ENCODE measurements at places on chromosomes 13 and 19. TPM values are rescaled to one million over a fixed set of nuclear protein-coding genes. Genes with fewer than 3 reads are reported as not detected.

The NLRP4 gene
- 0.19 TPM for total RNA-seq

The CALR3 gene
- not detected for total RNA-seq

DNA sequence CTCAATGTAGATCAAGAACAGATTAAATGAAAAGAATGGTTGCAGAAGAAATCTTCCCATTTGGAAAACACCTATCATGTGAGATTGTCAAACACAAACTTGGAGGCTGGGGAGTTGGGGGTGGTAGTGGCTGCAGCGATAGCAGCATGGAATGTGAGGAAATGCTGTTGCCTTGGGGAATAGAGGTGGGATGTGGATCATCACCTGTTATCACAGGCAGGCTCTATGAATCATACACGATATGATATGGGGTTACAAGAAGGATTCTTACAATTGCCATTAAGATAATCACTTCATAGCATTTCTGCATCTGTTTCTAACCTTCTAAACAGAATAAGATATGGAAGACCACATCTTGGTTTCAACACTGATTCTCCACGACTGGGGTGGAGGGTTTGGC is 88.7 kb downstream of the RNASEH2B start:
- no peak for DNase-seq
- no peak overlapping the region for H3K27ac ChIP-seq
- no peaks in the 10 kb centered on the region for H3K4me1 ChIP-seq
- H3K4me3 ChIP-seq, result no peak overlapping the region
- H3K36me3 ChIP-seq, result no peaks in the 10 kb centered on the region

DNA sequence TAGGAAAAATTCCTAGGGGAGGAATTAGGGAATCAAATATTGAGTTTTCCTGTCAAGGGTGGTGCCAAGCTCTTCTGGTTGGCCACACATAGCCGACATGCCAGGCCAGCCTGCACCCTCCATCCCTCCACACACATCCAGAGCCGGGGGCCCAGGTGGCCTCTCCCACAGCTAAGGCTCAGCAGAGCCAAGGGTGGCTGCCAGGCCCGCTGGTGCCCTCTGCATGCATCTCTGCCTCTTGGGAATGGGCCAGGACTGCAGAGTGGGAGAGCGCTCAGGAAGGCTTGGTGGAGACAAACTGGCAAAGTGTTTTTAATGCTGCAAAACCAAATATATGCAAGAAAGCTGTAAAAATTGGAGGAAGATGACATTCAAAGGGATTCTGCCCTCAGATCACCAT is 42.7 kb upstream of the GAS6 start:
- no peaks in the 10 kb centered on the region for H3K4me1 ChIP-seq
- H3K27ac ChIP-seq, result no peak overlapping the region
- H3K4me3 ChIP-seq, result no peak overlapping the region
- no peak for DNase-seq

DNA sequence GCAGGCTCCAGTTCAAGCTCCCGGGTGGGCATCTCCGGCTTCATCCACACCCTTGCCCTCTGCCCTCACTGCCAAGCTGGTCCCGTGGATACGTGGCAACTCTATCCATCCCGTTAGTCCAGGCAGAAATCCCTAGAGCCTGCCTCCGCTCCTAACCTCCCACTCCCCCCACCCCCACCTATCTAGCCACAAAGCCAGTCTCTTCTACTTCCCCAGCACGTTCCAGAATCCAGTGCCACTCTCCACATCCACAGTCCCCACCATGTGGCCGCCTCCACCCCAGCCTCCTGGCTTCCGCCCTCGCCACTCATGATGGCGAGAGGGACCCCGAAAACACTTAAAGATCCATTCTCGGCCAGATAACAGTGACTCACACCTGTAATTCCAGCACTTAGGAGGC is 3.8 kb downstream of the YIPF2 start:
- H3K4me1 ChIP-seq, result peaks cover 1% of the 10 kb centered on the region
- H3K36me3 ChIP-seq, result no peaks in the 10 kb centered on the region
- H3K27ac ChIP-seq, result no peak overlapping the region
- DNase-seq, result no peak
- H3K27me3 ChIP-seq, result no peaks in the 10 kb centered on the region
- H3K4me3 ChIP-seq, result no peak overlapping the region

GRCh38 chr13:27172495-27172842 is 858 bp upstream of the USP12 start:
- H3K27ac ChIP-seq, result peak overlapping the region; percentile 92
- H3K27me3 ChIP-seq, result no peaks in the 10 kb centered on the region
- peaks cover 34% of the 10 kb centered on the region for H3K4me1 ChIP-seq
- peak overlapping the region; percentile 85 for H3K4me3 ChIP-seq
- no peak for DNase-seq

GRCh38 chr13:86922936-86923335 is 748.2 kb upstream of the SLITRK5 start:
- H3K36me3 ChIP-seq, result no peaks in the 10 kb centered on the region
- DNase-seq, result no peak
- peaks cover 4% of the 10 kb centered on the region for H3K27me3 ChIP-seq
- H3K4me1 ChIP-seq, result peaks cover 4% of the 10 kb centered on the region
- no peak overlapping the region for H3K4me3 ChIP-seq
- H3K27ac ChIP-seq, result no peak overlapping the region

DNA sequence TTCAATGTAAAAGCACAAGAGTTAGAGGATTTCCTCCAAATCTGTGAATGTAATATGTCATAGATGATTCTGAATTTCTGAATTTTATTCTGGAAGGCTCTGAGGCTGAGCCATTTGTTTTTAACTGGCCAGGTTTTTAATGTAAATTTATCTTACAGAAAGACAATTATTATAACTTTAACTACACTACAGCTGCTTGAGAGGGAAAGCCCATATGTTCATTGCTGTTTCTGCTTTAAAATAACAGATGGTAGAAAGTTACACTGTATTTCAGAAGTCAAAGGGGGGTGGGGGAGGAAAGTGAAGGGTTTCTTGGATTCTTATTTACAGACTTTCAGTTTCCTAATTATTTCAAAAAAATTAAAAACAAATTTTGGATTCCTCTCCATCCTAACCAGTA is 62.8 kb downstream of the DNAJC15 start:
- H3K27me3 ChIP-seq, result no peaks in the 10 kb centered on the region
- H3K4me3 ChIP-seq, result no peak overlapping the region
- H3K36me3 ChIP-seq, result no peaks in the 10 kb centered on the region
- no peaks in the 10 kb centered on the region for H3K4me1 ChIP-seq
- no peak overlapping the region for H3K27ac ChIP-seq

- no peak for DNase-seq
- H3K4me1 ChIP-seq, result no peaks in the 10 kb centered on the region
- no peak overlapping the region for H3K4me3 ChIP-seq
Measured at GRCh38 chr19:5042556-5042955, 73.6 kb downstream of the KDM4B start.

DNA sequence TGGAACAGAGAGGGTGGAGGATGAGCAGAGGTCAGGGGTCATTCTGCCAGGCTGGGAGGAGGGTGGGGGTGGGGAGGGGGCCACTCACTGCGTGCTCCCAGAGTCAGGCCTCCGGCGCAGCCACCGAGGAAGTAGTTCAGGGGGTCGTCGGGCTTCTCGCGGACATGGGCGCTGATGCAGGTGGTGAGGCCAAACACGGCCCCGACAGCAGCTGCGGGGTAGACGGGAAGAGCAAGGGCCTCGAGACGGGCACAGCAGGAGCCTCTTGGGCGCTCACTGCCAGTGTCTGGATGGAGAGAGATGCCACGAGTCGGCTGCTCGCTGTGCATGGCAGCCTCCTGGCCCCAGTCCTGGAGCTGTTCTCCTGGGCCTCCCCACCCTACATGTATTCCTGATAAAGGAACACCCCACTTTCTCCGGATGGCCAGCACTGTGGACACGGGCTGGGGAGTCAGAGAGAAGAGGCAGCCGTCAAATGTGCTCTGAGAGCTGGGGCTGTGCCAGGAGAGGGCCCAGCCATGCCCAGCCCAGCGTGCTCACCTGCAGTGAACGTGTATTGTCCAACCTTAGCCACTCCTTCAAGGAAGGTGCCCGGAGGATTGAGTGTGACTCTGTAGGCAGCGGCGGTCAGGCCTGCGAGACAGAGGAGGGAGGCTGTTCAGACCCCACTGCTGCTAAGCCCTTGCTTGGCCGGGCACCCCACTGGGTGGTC is 7.1 kb downstream of the NDUFA11 start:
- no peak overlapping the region for H3K4me3 ChIP-seq
- no peaks in the 10 kb centered on the region for H3K36me3 ChIP-seq
- no peak for DNase-seq

DNA sequence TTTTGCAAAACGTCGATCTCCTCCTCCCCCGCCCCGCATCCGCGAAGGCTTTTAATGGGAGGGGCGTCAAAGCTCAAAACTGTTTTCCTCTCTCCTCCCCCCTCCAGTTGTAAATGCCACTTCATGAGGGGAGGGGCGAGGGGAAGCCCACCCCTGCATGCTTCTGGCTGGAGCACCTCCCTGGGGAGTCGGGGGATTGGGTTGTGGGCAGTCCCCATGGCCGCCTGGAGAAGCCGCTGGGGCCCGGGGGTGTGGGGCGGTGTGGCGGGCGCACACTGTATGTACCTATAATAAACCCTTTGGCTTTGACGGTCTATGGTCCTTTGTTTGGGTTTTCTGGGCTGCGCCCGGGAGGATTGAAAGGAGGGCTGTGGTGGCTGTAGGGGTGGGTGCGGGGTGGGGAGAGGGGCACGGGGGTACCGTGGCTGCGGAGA is 505 bp upstream of the SHKBP1 start:
- DNase-seq, result peak; percentile 67
- H3K27me3 ChIP-seq, result no peaks in the 10 kb centered on the region
- H3K4me1 ChIP-seq, result peaks cover 4% of the 10 kb centered on the region
- H3K4me3 ChIP-seq, result peak overlapping the region; percentile 96
- H3K36me3 ChIP-seq, result 0 out of 2 replicates have a peak, but pooled peaks cover 8% of the 10 kb centered on the region

DNA sequence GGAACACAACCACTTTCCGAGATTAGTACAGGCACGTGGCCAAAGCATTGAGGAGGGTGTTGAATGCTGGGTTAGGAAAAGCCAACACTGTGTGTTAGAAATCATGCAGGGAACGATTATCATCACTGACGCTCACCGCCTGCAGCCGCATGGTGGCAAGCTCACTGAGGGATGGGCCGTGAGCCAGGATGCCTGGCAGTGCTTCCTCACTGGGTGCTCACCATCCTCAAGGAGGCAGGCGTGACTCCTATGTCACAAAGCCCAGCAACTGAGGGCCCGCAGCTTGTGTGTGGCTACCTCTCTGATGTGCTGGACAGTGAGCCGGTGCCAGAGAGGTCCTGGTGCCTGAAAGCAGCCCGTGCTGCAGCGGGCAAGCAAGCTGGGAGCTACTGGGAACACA is 30.4 kb upstream of the TIMM44 start:
- DNase-seq, result no peak
- H3K27me3 ChIP-seq, result no peaks in the 10 kb centered on the region
- H3K4me3 ChIP-seq, result no peak overlapping the region
- H3K36me3 ChIP-seq, result peaks cover 7% of the 10 kb centered on the region
- no peak overlapping the region for H3K27ac ChIP-seq

DNA sequence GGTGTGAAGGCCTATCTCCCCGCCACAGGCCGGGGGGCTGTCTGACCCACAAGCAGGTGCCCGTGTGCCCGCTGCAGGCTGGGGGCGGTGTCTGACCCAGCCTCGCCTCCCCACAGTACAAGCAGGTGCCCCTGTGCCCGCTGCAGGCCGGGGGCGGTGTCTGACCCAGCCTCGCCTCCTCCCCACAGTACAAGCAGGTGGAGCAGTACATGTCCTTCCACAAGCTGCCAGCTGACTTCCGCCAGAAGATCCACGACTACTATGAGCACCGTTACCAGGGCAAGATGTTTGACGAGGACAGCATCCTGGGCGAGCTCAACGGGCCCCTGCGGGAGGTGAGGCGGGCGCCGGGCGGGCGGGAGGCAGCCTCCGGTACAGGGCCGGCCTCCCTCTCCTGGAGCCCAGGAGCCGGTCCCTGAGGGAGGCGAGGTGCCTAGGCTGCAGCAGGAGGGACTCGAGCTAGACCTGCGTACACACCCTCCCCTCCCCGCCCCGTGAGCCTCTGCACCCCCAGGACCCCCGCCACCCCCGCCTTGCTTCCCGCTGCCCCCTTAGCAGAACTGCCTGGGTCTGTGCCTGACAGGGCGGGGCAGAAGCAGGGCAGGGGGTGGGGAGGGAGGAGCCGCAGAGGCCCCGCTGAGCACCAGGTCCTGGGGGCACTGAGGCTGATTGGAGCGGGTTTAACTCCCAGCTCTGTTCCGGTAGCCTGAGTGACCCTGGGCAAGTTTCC is 20.6 kb downstream of the HCN2 start:
- H3K27ac ChIP-seq, result no peak overlapping the region
- no peaks in the 10 kb centered on the region for H3K36me3 ChIP-seq
- H3K4me1 ChIP-seq, result no peaks in the 10 kb centered on the region
- no peak for DNase-seq
- H3K27me3 ChIP-seq, result no peaks in the 10 kb centered on the region

DNA sequence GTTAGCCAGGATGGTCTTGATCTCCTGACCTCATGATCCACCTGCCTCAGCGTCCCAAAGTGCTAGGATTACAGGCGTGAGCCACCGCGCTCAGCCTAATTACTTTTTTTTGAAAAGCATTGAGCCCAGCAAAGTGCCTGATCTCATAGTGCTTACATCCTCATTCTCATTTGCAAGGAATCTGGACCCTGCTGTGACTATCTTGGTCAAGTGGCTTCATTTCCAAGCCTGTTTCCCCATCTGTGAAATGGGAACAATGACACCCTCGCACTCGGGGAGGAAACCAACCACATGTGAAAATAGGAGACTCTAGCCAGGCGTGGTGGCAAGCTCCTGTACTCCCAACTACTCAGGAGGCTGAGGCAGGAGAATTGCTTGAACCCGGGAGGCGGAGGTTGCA is 1.6 kb upstream of the PLEKHA4 start:
- H3K27ac ChIP-seq, result no peak overlapping the region
- H3K4me1 ChIP-seq, result peaks cover 12% of the 10 kb centered on the region
- H3K36me3 ChIP-seq, result peaks cover 5% of the 10 kb centered on the region
- no peak for DNase-seq

GRCh38 chr19:5251096-5252065 is 89.2 kb downstream of the PTPRS start:
- peak overlapping the region; percentile 78 for H3K27ac ChIP-seq
- no peaks in the 10 kb centered on the region for H3K27me3 ChIP-seq
- H3K4me3 ChIP-seq, result peak overlapping the region; percentile 39
- H3K4me1 ChIP-seq, result peaks cover 40% of the 10 kb centered on the region
- peaks cover 13% of the 10 kb centered on the region for H3K36me3 ChIP-seq
- DNase-seq, result peak; percentile 72

All from GM23338 (cell line).